Endothelial cell (in vitro differentiated cells): ENCODE measurements at places on chromosomes 2 and 18.

DNA sequence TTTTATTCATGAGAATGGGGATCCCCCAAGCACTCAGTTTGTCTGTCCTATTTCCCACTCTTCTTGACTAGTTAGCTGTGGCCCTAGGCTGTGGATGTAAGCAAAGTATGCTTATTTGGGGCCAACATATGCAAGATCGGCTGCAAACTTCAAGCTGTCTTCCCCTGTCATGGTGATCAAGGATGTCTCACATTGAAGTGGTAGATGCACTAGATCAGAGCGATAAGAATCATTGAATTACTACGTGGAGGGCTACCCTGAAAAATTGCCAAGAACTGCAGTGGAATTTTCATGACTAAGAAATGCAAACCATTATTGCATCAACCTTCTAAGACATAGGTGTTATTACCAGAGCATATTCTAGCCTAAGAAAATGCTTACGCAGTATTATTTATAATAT lies 527.4 kb downstream of the RNF144A start:
- DNase-seq, result no peak

- no peak for DNase-seq
Measured at GRCh38 chr18:9910071-9910470, 3.7 kb upstream of the VAPA start.

GRCh38 chr2:8394131-8394530 lies 287.7 kb upstream of the ID2 start:
- DNase-seq, result no peak

- no peak for DNase-seq
Measured at GRCh38 chr2:8544786-8545694, 136.8 kb upstream of the ID2 start.

GRCh38 chr18:31099450-31100230 lies 2.6 kb downstream of the DSC2 start:
- no peak for DNase-seq

GRCh38 chr2:201638326-201638725 lies 5.0 kb downstream of the TMEM237 start:
- DNase-seq, result no peak

DNA sequence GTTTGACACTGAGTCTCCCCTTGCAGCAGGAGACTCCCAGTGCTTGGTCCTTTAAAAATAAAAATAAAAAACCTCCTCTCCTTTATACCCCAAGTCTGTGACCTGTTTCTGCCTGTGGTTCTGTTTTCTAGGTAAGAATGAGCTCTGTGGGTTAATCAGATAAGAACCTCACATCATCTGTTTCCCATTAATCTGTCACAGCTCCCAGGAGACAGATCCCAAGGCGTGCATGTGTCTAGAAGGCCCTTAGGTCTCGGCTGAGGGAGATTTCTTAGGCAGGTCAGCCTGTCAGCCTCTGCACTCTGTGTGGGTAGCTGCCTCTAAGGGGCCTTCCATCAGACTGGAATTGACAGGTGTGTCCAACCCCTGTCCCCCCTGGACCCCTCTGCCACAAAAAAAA lies 80.7 kb downstream of the FHOD3 start:
- DNase-seq, result no peak

DNA sequence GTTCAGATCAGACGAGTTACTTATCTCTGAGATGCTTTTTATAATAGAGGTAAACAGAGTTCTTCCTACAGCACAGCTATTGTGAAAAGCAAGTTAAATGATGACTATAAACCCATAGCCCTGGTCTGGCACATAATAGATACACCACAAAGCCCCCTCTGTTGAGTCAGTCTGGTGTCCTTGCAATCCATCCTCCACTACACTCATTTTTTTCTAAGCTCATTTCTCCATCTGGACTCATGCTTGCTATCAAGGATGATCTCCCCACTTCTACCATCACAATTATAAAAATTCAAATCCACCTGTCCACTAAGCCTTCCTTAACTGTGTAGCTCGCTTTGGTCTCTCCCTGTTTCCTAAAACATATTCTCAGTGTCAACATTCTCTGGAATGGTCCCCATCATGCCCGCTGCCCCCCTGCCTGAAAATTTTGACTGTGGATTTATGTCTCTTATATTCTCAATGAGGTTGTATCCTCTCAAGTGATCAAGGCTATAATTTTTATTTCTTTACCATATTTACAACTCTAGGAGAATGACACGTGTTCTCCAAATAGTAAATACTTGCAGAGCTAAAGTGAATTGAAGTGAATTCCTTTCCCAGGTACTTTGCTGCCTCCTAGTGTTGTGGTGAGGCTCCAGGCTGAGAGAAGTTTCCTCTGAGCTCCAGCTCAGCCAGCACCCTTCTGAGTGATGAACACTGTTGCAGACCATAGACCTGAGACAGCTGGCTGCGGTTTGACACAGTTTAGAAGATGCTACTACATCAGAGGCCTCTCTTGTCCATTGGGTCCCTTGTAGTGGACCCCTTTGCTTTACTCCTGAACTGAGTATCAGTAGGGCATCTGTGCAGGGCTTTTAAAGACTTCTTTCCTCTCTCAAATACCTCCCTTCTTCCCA lies 108.7 kb downstream of the DPP10 start:
- DNase-seq, result peak; percentile 54
